GM23248 (cell line): ENCODE measurements at places on chromosomes 6 and 20. TPM values are rescaled to one million over a fixed set of nuclear protein-coding genes. Genes with fewer than 3 reads are reported as not detected.

- peak; percentile 39 for DNase-seq
These were observed 835 bp downstream of the PRR18 start for GRCh38 chr6:166307082-166308032.

GRCh38 chr6:88614316-88614877 lies 349.0 kb downstream of the RNGTT start:
- DNase-seq = no peak

PLA2G7 gene
- total RNA-seq = not detected in 2 replicates

BTNL2 gene
- not detected in 2 replicates for total RNA-seq

RNF217 gene
- 10.9 and 15.2 TPM in 2 replicates for total RNA-seq

DNA sequence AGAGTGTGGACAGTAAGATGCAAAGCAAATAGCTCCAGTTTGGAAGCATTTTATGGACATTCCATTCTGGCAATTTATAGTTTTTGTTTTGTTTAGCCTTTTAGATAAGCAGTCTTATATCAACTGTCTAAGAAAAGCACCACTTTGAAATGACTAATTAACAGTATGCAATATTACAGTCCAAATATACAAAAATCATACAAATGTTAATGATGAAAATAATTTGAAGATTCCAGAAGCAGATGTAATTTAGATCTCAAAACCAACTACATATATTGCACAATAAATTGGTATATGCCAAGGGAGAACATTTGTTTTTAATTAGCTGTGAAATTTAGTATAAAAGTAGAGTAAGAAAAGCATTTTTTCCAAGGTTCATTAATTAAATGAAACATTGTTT lies 158.8 kb downstream of the KIF6 start:
- peak; percentile 39 for DNase-seq

PPP1R10 gene
- 23.9 and 27.3 TPM in 2 replicates for total RNA-seq

DNA sequence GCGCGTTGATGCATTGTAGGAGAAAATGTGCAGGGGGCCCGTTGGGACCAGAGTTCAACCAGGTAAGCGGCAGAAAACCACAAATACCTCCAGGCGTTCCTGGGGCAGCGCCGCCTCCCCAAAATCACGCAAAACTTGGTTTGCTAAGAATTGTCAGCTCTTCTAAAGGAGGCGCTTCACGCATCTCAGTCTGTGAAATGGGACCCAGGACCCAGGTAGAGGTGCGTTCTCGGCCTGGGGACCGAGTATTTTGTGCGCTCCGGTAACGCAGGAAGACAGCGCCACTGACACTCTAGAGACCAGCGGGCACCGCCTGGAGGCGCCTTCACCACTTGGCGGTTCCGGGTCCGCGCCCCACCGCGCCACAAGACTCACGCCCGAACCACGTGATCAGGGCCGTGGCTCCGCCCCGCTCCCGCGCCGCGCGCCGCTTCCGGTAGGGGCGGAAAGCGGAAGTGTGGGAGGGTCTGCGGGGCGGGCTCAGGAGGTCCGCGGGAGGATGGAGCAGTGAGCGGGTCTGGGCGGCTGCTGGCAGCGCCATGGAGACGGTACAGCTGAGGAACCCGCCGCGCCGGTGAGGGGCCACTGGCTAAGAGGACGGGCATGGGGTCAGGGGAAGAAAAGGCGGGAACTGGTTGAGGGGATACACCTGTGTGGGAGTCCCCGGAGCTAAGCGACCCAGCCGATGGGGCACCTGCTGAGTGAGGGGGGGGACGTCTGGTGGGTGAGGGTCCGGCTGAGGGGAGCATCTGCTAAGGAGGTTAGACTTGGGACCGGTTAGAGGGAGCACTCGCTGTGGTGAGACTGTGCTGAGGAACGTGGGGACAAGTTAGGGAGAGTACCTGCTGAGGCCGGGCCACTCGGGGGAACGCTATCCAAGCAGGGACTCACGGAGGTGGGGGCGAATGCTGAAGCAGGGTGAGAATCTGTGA lies at the start of gene STK4:
Gene STK4, plus strand, starts transcription at position 483 of the 932 bp plus-strand sequence. Its CDS starts 57 bp downstream, at position 540.
- DNase-seq = peak; percentile 97

- no peak for DNase-seq
These were observed 70.7 kb downstream of the SLX4IP start for GRCh38 chr20:10505827-10506226.

DNA sequence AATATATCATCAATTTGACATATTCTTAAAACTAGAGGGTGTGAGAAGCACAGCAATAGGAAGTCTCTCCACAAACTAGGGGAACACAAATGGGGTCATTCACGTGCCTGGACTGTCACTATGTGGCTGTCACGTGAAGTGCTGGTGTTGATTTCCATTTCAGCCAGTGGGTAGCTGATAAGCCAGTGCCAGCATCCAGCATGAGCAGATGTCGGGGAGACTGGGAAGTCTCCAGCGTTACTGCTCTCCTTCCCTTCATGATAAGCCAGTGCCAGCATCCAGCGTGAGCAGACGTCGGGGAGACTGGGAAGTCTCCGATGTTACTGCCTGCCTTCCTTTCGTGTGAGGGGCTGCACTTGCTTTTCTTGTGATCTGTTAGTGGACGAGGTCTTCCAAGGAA lies 5.6 kb upstream of the SLC17A9 start:
- no peak for DNase-seq

DNA sequence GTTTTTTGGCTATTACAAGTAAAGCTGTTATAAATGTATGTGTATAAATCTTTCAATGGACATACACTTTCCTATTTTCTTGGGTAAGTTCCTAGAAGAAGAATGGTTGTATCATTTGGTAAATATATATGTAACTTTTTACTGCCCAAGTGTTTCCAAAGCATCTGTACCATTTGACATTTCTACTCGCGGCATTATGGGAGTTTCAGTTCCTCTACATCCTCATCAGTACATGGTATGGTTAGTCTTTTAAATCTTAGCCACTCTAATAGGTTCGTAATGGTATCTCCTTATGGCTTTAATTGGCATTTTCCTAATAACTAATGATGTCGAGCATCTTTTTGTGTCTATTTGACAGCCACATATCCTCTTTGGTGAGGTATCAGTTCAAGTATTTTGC lies 12.9 kb downstream of the SNPH start:
- no peak for DNase-seq

CLIC5 gene
- not detected in 2 replicates for total RNA-seq

GRCh38 chr20:36491901-36492617 lies 49.3 kb upstream of the MYL9 start:
- peak; percentile 53 for DNase-seq

DNA sequence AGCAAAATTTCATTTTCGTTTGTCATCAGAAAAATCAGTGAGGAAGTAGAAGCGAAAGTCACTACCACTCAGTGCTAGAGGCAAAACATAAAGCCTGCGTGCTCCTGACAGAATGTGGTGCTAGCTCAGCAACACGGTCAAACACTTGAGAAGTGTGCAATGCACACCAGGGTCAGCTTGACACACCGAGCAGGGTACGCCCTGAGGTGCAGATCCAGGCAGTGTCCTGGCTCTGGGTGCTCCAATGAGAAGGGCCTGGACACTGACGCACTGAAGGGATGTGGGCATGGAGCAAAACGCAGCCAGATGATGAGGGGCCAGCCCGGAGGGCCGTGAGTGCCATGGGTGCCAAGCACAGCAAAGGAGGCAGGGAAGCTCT lies 5.9 kb downstream of the RNASET2 start:
- no peak for DNase-seq

ATP6V1G2 gene
- total RNA-seq = 0.89 and 1.8 TPM in 2 replicates
